ENCODE measurements at places on chromosomes 2 and 18. TPM values are rescaled to one million over a fixed set of nuclear protein-coding genes. Genes with fewer than 3 reads are reported as not detected.

GRCh38 chr2:241540771-241541561 lies 17.6 kb upstream of the BOK start:
- H3K27ac ChIP-seq: no peak overlapping the region
- peaks cover 5% of the 10 kb centered on the region for H3K27me3 ChIP-seq
- peak overlapping the region; percentile 69 for H3K4me3 ChIP-seq
- peaks cover 33% of the 10 kb centered on the region for H3K4me1 ChIP-seq
- H3K36me3 ChIP-seq: no peaks in the 10 kb centered on the region
- DNase-seq: peak; percentile 96

Gene LAMA1
- total RNA-seq: 8.3 TPM

DNA sequence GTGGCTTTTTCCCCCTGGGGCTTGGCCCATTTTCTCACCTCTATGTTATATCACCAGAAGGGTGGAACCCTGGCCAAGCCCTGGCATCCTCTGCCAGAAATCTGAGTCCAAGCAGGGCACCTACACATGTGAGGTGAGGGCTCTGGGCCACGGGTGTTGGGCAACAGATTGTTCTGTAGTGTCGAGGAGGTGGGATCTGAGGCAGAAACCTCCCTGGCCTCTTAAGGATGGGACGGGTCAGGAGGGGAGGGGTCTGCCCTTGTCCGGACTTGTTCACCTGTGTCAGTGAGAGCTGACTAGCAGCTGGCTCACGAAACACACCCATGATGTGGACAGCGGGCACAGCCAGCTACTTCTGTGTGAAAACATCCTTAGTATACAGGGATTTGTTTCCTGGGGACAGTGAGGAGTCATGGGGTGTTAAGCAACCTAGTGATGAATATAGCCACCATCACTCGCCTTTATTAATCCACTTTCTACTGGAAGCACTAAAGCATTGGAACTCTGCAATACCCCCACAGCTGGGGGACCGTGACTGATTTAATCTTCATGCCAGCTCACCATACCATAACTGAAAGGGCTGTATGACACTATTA lies 35.6 kb downstream of the EPAS1 start:
- DNase-seq: no peak
- peaks cover 87% of the 10 kb centered on the region for H3K4me1 ChIP-seq
- no peaks in the 10 kb centered on the region for H3K27me3 ChIP-seq
- peak overlapping the region; percentile 99 for H3K27ac ChIP-seq
- H3K36me3 ChIP-seq: no peaks in the 10 kb centered on the region

DNA sequence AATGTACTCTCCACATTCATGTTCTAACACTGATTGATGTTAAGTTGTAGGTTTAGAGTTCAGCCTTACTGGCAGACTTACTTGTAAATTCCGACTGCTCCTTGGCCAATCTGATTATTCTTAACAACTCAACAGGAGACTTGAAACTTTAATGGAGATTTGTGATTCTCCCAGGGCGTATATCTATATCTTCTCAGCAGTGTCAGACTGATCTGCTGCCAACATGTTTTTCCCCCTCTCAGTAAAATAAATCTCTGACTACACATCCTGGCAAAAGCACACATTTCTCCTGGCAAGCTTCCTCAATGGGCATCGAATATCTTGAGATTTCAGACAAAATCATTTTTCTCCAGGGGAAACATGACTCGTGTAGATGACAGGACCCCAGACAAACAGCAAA lies 1041.2 kb downstream of the DPP10 start:
- H3K27me3 ChIP-seq: no peaks in the 10 kb centered on the region
- no peak for DNase-seq
- H3K27ac ChIP-seq: no peak overlapping the region

Gene RGPD3
- total RNA-seq: 0.59 TPM

- no peak overlapping the region for H3K4me3 ChIP-seq
- no peaks in the 10 kb centered on the region for H3K27me3 ChIP-seq
- H3K4me1 ChIP-seq: peaks cover 43% of the 10 kb centered on the region
- peak; percentile 71 for DNase-seq
Measured at GRCh38 chr2:159045545-159046454, 77.4 kb downstream of the TANC1 start.

Gene TM4SF20
- total RNA-seq: 1.1 TPM

Gene ATP6V1B1
- total RNA-seq: 2.5 TPM

All from osteoblast (primary cell).